Esophagus muscularis mucosa (tissue), 4 donors: ENCODE measurements at places on chromosomes 7 and 10. TPM values are rescaled to one million over a fixed set of nuclear protein-coding genes. Genes with fewer than 3 reads are reported as not detected.

DNA sequence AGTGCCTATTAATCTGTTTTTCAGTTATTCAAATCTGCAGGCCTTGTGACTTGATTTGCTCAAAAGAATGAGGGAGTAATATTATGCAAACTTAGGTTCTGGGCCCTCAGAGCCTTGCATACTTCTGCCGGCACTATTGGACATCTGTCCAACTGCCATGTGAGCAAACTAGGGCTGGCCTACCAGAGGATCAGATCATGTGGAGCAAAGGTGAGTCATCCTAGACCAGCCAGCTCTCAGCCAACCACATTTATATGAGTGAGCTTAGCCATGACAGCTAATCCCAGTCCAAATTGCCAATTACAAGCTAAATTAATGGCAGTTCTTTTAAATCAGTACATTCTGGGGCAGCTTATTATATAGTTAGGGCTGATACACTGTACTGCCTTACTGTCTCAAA, 69.6 kb downstream of the SDHAF3 start:
- H3K27me3 ChIP-seq, result no peaks in the 10 kb centered on the region
- peaks cover 5% of the 10 kb centered on the region for H3K36me3 ChIP-seq
- no peak overlapping the region for H3K4me3 ChIP-seq

- H3K27ac ChIP-seq, result no peak overlapping the region
- H3K27me3 ChIP-seq, result no peaks in the 10 kb centered on the region
- DNase-seq, result no peak
Measured at GRCh38 chr7:69277366-69277765, 320.9 kb upstream of the AUTS2 start.

DNA sequence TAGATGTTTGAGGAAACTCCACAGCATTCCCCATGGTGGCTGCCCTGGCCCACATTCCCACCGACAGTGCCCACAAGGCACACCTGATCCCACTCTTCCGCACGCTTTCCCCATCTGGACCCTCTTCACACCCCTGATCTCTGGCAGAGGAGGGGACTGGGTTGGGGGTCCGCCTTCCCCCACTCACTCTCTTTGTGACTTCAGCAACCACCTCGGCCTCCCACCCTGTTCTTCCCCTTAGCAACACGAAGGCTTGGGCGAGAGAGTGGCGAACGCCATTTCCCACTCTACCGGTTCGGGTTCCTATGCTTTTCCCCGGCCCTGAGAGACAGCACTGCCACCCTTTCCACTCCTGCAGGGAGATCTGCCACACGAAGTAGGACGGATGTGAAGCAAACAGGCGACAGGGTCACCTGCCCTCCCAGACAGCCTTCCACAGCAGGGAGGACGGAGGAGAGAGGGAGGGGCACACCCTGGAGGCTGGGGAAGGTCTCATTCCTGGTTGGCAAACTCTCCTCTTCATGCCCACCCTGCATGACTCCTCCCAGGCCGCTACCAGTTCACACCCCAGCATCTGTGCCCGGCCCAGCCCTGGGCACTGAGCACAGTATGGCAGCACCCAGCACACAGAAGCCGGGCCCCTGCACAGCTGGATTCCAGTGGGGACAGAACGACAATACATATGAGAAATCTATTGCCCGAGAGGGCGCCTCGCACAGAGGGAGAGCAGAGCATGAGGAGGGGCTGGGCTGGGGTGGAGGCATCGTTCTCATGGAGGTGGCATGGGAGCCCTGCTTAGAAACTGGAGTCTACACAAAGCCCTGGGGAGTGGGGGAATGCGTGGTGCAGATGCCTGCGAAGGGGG, 93.5 kb downstream of the PAXIP1 start:
- no peaks in the 10 kb centered on the region for H3K36me3 ChIP-seq
- no peaks in the 10 kb centered on the region for H3K27me3 ChIP-seq
- H3K27ac ChIP-seq, result no peak overlapping the region
- no peak for DNase-seq

- peak overlapping the region; percentile 80 for H3K4me3 ChIP-seq
- DNase-seq, result no peak
- peak overlapping the region; percentile 82 for H3K27ac ChIP-seq
- H3K36me3 ChIP-seq, result no peaks in the 10 kb centered on the region
- peaks cover 32% of the 10 kb centered on the region for H3K4me1 ChIP-seq
- H3K27me3 ChIP-seq, result no peaks in the 10 kb centered on the region
Measured at GRCh38 chr7:87220734-87221215, 1.2 kb upstream of the TMEM243 start.

DNA sequence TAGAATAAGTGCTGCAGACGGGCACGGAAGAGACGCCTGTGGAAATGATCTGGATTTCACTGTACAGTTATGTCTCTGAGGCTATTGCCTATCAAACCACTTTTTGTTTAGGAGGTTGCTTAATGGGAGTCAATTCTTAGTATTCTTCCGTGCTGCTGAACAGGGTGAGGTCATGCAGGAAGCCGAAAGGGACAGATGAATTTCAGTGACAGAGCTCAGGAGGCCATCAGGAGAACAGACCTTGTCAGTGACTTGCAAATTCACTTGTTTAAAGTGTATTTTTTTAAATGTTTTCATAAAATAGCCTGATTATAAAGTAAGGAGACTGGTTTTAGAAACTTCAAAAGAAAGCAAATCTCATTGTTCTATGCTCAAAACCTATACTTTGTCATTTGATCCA, 58.9 kb downstream of the XRCC2 start:
- H3K4me3 ChIP-seq, result no peak overlapping the region
- H3K36me3 ChIP-seq, result no peaks in the 10 kb centered on the region
- no peaks in the 10 kb centered on the region for H3K27me3 ChIP-seq
- no peak overlapping the region for H3K27ac ChIP-seq

GRCh38 chr7:21912305-21912704, 33.4 kb downstream of the CDCA7L start:
- peaks cover 23% of the 10 kb centered on the region for H3K4me1 ChIP-seq
- no peak overlapping the region for H3K4me3 ChIP-seq
- no peak overlapping the region for H3K27ac ChIP-seq
- H3K27me3 ChIP-seq, result no peaks in the 10 kb centered on the region
- peaks cover 7% of the 10 kb centered on the region for H3K36me3 ChIP-seq

DNA sequence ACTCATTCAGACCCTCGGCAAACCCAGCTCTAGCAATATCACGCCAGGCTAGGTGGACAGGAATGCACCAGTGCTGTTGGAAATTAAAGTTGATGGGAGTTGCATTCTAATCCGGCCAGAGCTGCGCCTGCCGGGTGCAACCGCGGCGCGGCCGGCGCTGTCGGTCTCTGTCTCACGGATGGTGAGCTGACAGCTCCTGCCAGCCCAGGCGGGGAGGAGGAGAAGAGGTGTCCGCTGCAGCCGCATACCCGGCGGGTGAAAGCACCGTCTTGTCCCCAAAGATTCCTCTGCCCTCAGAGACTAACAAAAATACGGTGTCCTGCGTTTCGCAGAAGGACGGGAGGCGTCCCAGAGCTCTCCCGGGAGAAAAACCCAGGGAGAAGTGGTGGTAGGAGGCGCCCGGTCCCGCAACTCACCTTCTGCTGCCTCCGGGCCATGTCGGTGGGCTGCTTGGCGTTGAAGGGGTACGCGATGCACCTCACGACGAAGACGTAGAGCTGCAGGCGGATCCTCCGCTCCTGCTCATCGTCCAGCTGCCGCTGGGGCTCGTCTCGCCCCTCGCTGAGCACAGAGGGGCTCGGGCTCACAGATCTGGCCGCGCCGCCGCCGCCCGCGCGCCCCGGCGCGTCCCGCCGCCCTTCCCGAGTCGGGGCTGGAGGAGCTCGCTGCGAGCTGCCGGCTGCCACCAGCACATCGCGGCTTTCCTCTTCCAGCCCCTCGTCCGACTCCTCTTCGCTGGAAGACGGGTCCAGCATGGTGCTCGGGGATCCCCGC, 490 bp downstream of the CADPS2 start:
- peak overlapping the region; percentile 84 for H3K4me3 ChIP-seq
- no peak for DNase-seq
- peaks cover 54% of the 10 kb centered on the region for H3K4me1 ChIP-seq
- H3K27me3 ChIP-seq, result no peaks in the 10 kb centered on the region

- no peak overlapping the region for H3K4me3 ChIP-seq
- H3K27ac ChIP-seq, result no peak overlapping the region
- no peaks in the 10 kb centered on the region for H3K27me3 ChIP-seq
Measured at GRCh38 chr7:77665161-77665560, 31.1 kb upstream of the RSBN1L start.

GRCh38 chr7:101567230-101567629, 61.9 kb downstream of the MYL10 start:
- no peaks in the 10 kb centered on the region for H3K36me3 ChIP-seq
- no peaks in the 10 kb centered on the region for H3K4me1 ChIP-seq
- no peak for DNase-seq
- H3K27ac ChIP-seq, result no peak overlapping the region

DNA sequence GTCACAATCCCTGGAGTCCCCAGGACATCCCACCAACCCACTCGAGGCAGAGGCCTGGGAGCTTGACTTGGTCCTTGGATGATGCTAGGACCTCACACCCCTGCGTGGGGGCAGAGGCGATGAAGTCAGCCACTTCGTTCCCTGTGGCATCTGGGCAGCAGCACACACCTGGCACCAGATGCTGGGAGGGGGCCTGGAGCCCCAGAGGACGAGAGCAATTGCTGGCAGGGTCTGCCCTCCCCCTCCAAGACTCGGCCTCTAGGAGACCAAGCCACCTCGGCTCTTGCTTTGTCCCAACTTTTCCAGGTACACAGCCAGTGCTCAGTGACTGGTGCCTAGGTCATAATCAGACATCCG, 39.1 kb downstream of the DPYSL4 start:
- no peak for DNase-seq
- no peaks in the 10 kb centered on the region for H3K36me3 ChIP-seq
- H3K4me3 ChIP-seq, result no peak overlapping the region
- no peaks in the 10 kb centered on the region for H3K27me3 ChIP-seq

GRCh38 chr10:49300140-49300974, 1.4 kb downstream of the C10orf71 start:
- H3K4me1 ChIP-seq, result peaks cover 23% of the 10 kb centered on the region
- H3K36me3 ChIP-seq, result no peaks in the 10 kb centered on the region
- H3K27me3 ChIP-seq, result no peaks in the 10 kb centered on the region

- H3K36me3 ChIP-seq, result no peaks in the 10 kb centered on the region
- no peak overlapping the region for H3K27ac ChIP-seq
- no peaks in the 10 kb centered on the region for H3K27me3 ChIP-seq
- DNase-seq, result no peak
- peaks cover 7% of the 10 kb centered on the region for H3K4me1 ChIP-seq
Measured at GRCh38 chr7:142554560-142555532, 194.4 kb upstream of the PRSS1 start.

- H3K4me1 ChIP-seq, result peaks cover 3% of the 10 kb centered on the region
- no peaks in the 10 kb centered on the region for H3K27me3 ChIP-seq
- no peak overlapping the region for H3K4me3 ChIP-seq
- DNase-seq, result no peak
- H3K36me3 ChIP-seq, result no peaks in the 10 kb centered on the region
- H3K27ac ChIP-seq, result no peak overlapping the region
Measured at GRCh38 chr10:132096223-132096622, 30.5 kb downstream of the JAKMIP3 start.

DNA sequence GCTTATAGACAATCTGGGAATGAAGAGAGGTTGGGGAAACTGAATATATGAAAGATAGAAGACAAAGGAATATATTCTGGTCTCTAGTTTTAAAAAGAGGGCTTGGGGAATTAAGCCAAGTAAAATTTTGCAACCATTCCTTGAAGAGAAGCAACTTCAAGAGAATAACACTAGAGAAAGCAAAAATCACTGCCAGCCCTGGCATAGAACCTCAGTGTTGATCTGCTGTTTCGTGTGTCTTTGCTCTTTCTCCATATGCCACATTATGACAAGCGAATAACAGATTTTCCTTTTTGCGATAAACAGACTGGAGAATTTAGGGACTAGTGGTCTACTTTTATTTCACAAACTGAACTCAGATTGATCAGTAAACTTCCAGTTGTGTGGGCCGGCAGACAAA, 132.7 kb downstream of the XPNPEP1 start:
- H3K36me3 ChIP-seq, result no peaks in the 10 kb centered on the region
- H3K27me3 ChIP-seq, result no peaks in the 10 kb centered on the region
- H3K4me1 ChIP-seq, result no peaks in the 10 kb centered on the region
- no peak overlapping the region for H3K27ac ChIP-seq
- DNase-seq, result no peak

DNA sequence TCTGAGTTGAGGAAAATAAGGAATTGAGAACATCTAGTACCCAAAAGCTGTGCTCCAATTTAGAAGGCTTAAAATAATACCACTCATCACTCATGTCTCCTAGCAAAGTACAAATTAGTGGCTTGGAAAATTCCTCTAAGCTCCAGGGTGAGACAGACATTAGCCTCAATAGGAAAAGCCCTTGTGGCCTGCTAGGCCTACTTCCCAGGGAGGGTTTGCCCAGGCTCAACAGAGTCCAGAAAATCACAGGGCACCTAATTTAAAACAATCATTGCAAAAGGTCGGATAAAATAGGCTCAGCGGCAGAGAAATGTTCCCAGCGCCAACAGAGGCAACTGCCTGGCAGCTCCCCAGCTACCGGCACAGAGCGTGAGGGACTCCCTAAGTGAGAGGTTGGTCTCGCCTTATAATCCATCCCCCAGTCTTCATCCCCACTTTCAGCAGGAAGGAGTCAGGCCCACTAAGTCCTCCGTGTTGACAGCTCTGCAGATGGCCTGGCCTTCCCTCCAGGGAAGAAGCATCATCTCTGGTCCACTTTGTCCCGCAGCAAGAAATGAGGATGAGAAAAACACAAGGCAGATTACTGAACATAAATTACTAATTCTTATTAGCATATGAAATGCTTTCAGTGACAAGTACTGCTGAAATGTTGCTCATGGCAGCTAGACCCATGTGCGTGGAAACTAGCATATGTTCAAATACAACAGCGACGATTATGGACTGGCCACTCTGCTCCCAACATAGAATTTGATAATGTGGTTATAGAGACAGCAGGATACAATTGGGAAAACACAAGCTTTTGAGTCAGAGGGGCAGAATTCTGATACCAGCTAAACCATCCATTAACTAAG, 1177.7 kb upstream of the AUTS2 start:
- H3K27me3 ChIP-seq, result no peaks in the 10 kb centered on the region
- H3K27ac ChIP-seq, result peak overlapping the region; percentile 72
- no peak for DNase-seq
- peaks cover 7% of the 10 kb centered on the region for H3K4me1 ChIP-seq
- H3K36me3 ChIP-seq, result no peaks in the 10 kb centered on the region

- peak overlapping the region; percentile 41 for H3K27ac ChIP-seq
- H3K4me3 ChIP-seq, result no peak overlapping the region
- DNase-seq, result no peak
- H3K36me3 ChIP-seq, result peaks cover 91% of the 10 kb centered on the region
- H3K4me1 ChIP-seq, result peaks cover 28% of the 10 kb centered on the region
- no peaks in the 10 kb centered on the region for H3K27me3 ChIP-seq
Measured at GRCh38 chr7:74044366-74045350, 16.7 kb downstream of the ELN start.

Gene IL2RA
- 1.7 TPM for total RNA-seq

Gene CLRN3
- not detected for total RNA-seq

Gene HPSE2
- 40.7 TPM for total RNA-seq

Gene NKX2-3
- 0.19 TPM for total RNA-seq

Gene ADAM8
- total RNA-seq, result 8.9 TPM

Gene RHOBTB1
- 16.7 TPM for total RNA-seq
